SK-N-SH treated with all-trans-retinoic acid at 6 μM for 48 hours (cell line): ENCODE measurements at places on chromosomes 3 and 15.

- peak; percentile 68 for ATAC-seq
Observed at GRCh38 chr3:22349215-22349851, 598.3 kb upstream of the ZNF385D start.

DNA sequence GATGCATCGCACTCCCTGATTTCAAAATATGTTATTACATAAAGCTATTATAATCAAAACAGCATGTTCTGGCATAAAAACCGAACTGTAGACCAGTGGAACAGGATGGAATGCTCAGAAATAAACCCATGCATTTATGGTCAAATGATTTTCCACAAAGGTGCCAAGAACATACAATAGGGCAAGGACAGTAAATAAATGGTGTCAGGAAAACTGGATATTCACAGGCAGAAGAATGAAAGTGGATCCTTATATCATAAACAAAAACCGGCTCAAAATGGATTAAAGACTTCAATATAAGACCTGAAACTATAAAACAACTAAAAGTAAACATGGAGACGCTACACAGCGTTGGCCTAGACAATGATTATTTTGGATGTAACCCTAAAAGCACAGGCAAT lies 22.6 kb downstream of the USP50 start:
- ATAC-seq, result no peak

DNA sequence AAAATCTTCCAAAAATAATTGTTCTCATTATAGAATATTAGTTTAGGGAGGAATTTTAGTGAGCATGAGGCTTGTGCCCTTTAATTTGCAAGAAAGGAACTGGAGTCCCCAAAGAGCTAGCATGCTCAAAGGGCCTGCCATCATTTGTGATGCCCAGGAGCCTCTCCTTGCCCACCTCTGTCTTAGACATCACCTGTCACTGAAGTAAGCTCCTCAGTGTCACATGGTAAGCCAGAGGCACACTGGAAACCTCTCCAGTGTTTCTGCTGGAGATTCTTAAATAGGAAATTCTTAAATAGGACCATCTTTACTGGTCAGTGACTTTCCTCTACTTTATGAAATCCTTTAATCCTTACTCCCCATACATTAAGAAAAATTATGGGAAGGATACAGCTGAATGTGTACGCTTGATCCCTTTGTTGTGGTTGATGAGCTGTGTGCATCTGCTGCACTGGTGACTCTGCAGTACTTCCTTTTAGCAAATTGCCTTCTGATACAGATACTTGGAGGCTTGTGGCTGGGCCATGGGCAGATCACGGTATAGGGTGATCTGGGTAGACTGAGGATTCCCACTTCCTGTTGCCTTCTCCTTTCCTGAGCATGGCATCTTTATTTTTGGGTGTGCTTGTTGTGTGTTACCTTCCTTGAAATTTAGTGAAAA lies 197.4 kb downstream of the KLHL25 start:
- ATAC-seq, result no peak

GRCh38 chr3:87969620-87970019 lies 89.2 kb downstream of the CGGBP1 start:
- no peak for ATAC-seq

DNA sequence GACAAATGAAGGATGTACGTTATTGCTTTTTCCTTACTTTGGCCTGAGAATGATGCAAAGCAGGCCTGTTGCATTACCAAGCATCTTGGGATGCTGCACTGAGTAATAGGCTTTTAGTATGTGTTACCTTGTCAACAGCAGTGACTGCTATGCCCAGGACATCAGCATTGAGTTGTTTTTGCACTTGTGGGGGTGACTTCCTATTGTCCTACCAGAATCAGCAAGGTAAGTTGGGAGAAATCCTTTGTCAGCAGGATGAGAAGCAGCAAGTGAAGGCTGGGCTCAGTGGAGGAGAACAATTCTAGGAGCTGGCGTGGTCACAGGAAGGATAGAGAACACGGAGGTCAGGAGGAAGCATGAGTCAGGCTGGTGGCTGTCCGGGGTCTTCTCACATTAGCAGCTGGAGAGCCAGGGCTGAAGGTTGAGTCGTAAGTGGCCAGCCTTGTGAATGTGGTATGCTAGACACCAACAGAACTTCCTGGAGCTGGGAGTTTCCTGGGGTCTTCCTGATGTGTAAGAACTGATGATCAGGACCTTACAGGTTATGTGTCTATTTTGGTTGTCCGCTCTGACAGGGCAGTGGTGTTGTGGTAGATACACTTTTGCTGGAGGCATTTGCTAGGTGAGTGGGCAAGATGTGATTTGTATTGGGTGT lies 142.7 kb downstream of the FNDC3B start:
- peak; percentile 79 for ATAC-seq
